ENCODE measurements at places on chromosomes 5 and 9. TPM values are rescaled to one million over a fixed set of nuclear protein-coding genes. Genes with fewer than 3 reads are reported as not detected.

Gene DNAI1
- total RNA-seq: not detected

Gene PLCXD3
- not detected for total RNA-seq

Gene S1PR3
- 0.76 TPM for total RNA-seq

Gene ISL1
- total RNA-seq: 9.4 TPM

Gene SLC34A1
- 0.64 TPM for total RNA-seq

Gene CCDC183
- 0.38 TPM for total RNA-seq

Gene LHX6
- not detected for total RNA-seq

Gene SLC6A3
- not detected for total RNA-seq

Gene BRD8
- total RNA-seq: 124 TPM

Gene INVS
- total RNA-seq: 14.2 TPM

Gene IQGAP2
- 25.0 TPM for total RNA-seq

Gene GPR21
- total RNA-seq: 3.1 TPM

Gene LECT2
- not detected for total RNA-seq

Gene CYSRT1
- 3.6 TPM for total RNA-seq

Gene PTGDS
- not detected for total RNA-seq

Gene COL15A1
- not detected for total RNA-seq

Gene CDX1
- not detected for total RNA-seq

Gene ADAMTSL1
- not detected for total RNA-seq

Gene SIMC1
- 31.8 TPM for total RNA-seq

Gene MYO10
- 101 TPM for total RNA-seq

Gene FBXW11
- total RNA-seq: 63.3 TPM

Gene WNT8A
- total RNA-seq: not detected

Gene TUSC1
- total RNA-seq: 5.1 TPM

Gene TEX48
- not detected for total RNA-seq

Gene IL5
- total RNA-seq: not detected

Gene GZMA
- not detected for total RNA-seq

Gene PTPN3
- 25.0 TPM for total RNA-seq

Gene NSG2
- total RNA-seq: not detected

Gene OR13C8
- not detected for total RNA-seq

Gene LRRC19
- total RNA-seq: 0.21 TPM

Gene PNPLA7
- total RNA-seq: 3.6 TPM

Gene NR2F1
- total RNA-seq: 25.1 TPM

Gene SLC46A2
- not detected for total RNA-seq

Gene CNTLN
- 5.7 TPM for total RNA-seq

Gene CNTNAP3B
- 35.5 TPM for total RNA-seq

Gene RIGI
- 49.0 TPM for total RNA-seq

Gene PLAC8L1
- total RNA-seq: 3.8 TPM

Gene CDC20B
- not detected for total RNA-seq

Gene CCL28
- 12.2 TPM for total RNA-seq

Gene CRHBP
- not detected for total RNA-seq

Measured in Calu3 (cell line).